ENCODE measurements at places on chromosomes 13 and 19.

DNA sequence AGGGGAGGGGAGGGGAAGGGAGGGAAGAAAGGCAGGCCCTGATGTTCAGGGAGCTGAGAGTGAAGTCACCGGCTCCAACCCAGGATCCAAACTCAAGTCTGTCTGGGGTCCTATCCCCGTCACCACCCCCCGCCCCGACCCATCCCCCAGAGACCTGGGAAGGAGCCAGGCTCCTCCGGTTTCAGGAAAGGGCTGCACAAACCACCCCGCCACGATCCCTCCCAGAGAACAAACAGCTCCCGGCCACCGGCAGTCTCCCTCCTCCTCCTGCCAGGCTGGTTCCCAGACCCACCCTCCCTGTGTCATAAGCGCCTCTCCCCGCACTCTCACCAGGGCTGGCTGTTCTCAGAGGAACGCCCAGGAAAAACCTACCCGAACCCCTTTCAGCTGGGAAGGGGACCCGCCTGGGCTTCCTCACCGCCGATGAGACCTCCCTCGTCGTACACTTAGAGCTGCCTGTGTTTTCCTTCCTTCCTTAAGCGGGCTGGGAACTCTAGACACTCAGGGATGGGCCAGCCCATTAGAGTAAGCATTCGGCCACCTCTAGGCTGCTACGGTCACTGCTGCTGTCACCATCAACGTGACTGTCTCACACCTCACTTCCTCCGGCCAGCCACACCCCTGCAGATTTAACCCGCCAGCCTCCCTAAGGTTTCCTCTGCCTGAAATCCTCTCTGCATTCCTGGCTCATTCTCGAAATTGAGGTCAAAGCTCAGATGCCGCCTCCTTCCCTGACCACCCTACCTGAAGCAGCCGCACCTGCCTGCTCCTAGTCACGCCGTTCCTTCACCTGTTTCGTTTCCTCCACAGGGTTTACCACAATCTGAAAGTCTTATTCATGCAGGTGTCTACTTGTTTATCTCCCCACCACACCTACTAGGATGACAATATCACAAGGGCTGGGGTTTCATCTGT, 6.3 kb upstream of the RDH13 start:
- peak; percentile 13 for DNase-seq

DNA sequence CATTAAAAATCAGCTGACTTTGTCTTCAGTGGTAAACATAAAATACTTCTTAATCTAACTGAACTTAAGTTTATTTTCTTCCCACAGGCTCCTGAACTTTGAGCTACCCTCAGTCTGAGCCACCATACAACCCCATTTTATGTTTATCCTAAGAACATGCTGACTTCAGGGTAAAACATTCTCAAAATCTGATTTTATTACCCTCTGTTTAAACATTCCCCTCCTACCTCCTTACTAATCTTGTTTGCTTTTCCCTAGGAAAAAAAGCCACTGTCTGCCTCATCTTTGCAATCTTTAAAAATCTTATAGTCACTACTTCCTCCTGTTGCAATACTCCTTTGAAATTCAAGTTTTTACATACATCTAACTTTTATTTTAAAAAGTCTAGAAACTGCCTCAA, 4.0 kb downstream of the ZNF91 start:
- DNase-seq, result no peak

GRCh38 chr13:28837111-28837510, 17.0 kb downstream of the MTUS2 start:
- DNase-seq, result no peak

DNA sequence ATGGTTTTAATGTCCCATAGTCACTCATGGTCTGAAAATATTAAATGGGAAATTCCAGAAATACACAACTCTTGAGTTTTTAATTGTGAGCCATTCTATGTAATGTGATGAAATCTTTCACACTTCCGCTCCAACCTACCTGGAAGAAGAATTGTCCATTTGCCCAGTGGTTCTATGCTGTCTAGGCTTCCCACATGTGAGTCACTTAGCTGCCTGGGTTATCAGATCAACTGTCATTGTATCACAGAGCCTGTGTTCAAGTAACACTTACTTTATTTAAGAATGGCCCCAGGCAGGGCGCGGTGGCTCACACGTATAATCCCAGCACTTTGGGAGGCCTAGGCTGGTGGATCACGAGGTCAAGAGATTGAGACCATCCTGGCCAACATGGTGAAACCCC, 1450.5 kb downstream of the EFNB2 start:
- no peak for DNase-seq

DNA sequence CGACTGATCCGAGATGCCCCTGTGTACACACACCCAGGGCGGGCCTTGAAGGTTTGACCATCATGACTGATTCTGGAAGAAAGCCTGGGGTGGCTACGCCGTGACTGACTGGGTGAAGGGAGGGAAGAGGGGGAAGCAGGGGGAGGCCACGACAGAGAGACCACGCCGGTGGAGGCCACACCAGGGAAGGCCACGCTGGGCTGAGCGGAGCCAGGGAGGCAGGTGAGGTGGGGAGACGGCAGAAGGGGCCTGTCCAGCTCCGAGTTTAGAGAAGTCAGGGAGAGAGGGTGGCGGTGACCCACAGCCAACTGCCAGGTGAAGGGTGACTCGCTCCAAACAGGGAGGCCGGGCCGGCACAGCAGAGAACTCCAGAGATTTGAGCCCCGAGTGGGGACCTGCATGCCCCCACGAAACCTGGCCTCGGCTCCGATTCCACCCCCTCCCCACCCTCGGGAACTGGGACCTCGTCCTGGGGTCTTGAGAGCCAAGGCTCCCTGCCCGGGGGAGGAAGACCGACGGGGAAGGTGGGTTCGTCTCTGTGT, 102.6 kb downstream of the PTPRS start:
- DNase-seq, result no peak

GRCh38 chr13:41587490-41587889, 130.1 kb downstream of the RGCC start:
- no peak for DNase-seq

- peak; percentile 99 for DNase-seq
Measured at GRCh38 chr19:2540646-2541454, 64.9 kb downstream of the GADD45B start.

DNA sequence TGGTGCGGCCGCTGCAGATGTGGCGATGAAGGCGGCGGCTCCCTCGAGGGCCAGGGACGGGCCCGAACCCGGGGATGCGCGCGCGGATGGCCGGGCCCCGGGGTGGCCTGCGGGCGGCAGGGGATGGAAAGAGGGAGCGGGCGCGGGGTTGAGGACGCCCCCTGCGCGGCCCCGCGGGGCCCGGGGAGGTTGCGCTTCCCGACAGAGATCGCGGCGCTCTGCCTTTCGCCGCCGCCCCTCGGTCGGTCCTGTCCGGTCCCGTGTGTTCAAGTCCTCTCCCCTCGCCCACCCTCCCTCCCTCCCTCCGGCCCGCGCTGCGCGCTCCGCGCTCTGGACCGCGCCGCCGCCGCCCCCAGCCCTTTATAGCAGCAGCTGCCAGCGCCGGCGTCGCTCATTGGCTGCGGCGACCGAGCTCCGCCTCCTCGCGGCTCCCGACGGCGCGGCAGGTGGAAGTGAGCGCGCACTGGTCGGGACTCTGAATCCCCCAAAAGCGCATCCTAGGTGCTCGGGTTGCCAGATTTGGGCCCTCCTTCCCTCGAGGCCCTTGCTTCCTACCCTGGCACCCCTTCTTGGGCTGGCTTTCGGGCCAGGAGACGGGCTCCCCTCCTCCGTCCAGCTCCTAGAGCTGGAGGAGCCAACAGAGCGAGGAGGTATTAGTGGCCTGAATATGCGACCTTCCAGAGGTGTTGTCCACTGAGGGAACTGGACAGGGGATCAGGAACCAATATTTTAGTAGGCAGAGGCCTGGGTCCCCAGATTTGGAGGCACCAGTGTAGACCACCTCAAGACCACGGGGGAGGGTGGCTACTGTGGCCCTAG, at the start of gene ELAVL3:
Gene ELAVL3 (minus strand): TSS at position 332 of the 819 bp plus-strand sequence. CDS start 438 bp downstream, outside the sequence.
- no peak for DNase-seq

DNA sequence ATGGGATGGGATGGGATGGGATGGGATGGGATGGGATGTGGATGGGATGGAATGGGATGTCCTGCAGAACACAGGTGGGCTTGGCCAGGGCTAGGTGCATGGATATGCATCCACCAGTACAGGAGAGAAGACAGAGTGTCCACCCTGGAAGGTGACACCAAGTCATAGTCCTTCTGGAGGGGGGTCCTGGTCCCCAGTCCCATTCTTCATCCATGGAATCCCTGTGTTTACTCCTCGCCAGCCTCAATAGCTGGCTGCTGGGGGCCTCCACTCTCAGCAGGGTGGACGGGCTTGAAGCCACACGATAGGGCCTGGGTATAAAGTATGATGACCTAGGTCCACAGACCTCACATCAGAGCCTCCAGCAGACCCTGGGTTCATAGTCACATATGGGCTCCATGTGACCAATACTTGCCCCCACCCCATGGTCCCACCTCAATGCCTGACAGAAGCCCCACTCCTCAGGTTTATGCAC, 40.1 kb downstream of the RFX2 start:
- no peak for DNase-seq

- DNase-seq, result no peak
Measured at GRCh38 chr13:94323764-94324758, 155.4 kb downstream of the DCT start.

Data from fibroblast of lung (primary cell).